ENCODE measurements at places on chromosomes 12 and 14.

GRCh38 chr12:6532927-6533652 is 1.2 kb upstream of the GAPDH start:
- DNase-seq = no peak

DNA sequence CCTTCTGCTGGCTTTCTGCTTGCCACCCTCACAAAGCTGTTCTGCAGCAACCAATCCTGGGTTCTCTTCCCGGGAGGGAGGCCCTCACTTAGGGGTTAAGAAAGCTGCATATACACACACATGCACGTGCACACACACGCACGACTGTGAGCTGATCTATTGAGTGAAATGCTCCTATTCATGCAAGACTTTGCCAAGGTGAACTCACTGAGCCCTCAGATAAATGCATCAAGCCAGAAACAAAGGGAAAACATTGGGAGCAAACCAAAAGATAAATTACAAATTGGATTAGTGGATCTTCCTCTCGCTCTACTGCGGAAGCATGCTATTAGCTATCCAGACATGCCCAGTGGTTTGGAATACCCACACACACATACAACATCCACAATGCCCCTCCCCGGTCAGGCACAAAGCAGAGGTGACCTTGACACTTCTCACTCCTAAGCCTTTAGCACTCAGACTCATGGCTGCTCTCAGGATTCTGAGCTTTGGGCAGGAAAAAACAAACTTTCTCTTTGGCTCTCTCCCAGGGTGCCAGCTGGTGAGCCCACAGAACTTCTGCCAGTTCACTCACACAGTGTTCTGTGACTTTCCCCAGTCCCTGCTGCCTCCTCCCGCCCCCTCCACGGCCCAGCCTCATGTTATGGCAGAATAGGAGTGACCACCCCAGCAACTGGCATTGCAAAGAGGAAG is 320.0 kb downstream of the DPF3 start:
- DNase-seq = no peak

DNA sequence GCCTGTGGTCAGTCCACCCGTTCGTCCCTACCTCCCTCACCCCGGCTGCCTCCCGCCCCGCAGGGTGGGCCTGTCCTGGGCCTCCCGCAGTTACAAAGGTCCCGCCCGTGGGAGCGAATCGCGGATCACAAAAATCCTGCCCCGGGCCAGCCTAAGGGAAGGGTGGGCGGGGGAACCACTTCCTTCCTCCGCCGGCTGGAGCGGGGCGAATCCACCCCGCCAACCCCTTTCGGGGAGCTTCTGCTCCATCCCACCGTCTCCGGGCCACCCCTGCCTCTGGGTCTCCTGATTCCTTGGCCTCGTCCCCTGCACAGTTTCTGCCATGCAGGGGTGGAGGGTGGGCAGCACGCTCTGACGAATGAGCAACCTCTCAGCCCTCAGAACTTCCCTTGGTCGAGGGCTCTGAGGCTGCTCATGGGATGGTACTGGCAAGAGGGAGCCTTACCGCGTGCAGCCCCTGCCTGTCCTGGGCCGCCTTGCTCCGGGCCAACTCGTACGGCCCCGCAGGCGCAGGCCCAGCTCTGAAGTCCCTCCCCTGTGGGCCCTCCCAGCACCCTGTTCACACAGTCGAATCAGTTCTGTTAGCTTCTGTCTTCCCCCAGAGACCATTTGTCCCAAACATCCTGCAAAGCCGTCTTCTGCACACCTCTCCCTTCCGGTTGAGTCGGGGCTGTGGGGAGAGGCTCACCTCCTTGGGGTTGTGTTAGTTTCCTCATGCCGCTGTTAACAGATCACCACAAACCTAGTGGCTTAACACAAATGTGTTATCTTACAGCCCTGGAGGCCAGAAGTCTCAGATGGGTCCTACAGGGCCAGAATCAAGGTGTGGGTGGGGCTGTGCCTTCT is 589 bp upstream of the HVCN1 start:
- peak; percentile 79 for DNase-seq

DNA sequence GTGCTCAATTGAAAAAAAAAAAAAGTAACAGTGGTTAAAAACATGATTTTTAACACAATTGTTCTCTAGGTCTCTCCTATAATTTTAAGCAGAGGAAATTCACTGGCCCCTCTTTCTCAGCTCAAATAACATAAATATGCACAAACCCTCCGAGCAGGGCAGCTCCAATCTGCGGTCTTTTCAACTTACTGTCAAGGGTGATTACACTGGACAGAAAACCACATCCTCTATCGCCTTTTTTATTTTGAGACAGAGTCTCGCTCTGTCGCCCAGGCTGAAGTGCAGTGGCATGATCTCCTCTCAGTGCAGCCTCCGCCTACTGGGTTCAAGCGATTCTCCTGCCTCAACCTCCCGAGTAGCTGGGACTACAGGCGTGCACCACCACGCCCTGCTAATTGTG is 16.5 kb upstream of the GABARAPL1 start:
- DNase-seq = no peak

GRCh38 chr12:3165078-3165980 is 88.2 kb downstream of the TSPAN9 start:
- no peak for DNase-seq

GRCh38 chr12:122064780-122065588 is 13.6 kb upstream of the MLXIP start:
- DNase-seq = peak; percentile 65

- DNase-seq = no peak
These were observed 273.1 kb downstream of the C12orf50 start for GRCh38 chr12:87756111-87756510.

GRCh38 chr12:2439332-2440100 is 355.3 kb upstream of the FKBP4 start:
- DNase-seq = no peak

- no peak for DNase-seq
These were observed 48.4 kb upstream of the NID2 start for GRCh38 chr14:52117111-52117832.

GRCh38 chr12:111404362-111405148 is 1.2 kb upstream of the SH2B3 start:
- DNase-seq = no peak

GRCh38 chr12:25806271-25806670 is 152.2 kb upstream of the RASSF8 start:
- no peak for DNase-seq

DNA sequence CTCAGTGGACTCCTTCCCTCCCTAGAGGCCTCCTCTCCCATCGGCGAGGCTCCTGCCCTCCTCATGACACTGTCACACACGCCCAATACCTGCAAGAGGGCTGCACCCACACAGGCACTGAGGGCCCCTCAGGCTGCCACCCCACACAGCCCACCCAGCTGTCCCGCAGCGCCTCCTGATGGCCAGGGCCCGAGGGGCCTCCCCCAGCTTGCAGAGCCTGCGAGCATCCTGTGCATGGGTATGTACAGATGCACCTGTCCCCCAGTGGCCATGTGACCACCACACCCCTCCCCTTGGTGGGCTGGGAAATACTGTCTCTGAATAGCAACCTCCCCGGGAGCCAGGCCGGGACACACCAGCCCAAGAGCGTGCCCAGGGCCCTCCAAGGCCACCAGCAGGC is 19.0 kb upstream of the NUDT14 start:
- peak; percentile 13 for DNase-seq

- DNase-seq = peak; percentile 47
These were observed 43.2 kb downstream of the IRAK3 start for GRCh38 chr12:66232263-66232662.

- no peak for DNase-seq
These were observed 138.2 kb upstream of the LHX5 start for GRCh38 chr12:113609692-113610469.

- no peak for DNase-seq
These were observed 47.6 kb downstream of the PPP2R5C start for GRCh38 chr14:101808894-101809670.

GRCh38 chr14:39102265-39102968 is 618 bp downstream of the SEC23A start:
- peak; percentile 62 for DNase-seq

GRCh38 chr12:115572440-115572839 is 705.1 kb downstream of the MED13L start:
- DNase-seq = no peak

DNA sequence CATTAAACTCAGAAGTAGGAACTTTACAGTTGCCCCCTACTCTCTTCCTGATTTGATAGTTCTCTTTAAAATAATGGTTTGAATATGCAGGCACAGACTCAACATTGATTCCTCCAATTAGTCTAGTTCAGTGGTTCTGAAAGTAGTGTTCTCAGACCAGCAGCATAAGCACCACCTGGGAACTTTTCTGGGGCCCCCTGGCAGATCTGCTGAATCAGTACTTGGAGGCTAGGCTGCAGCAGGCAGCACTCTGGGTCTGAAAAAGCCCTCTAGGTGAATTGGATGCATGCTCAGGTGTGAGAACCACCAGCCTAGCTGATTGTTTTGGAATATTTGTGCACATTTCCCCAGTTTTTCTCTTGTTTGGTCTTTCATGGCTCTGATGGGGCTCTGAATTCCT is 198.6 kb upstream of the NOS1 start:
- no peak for DNase-seq

DNA sequence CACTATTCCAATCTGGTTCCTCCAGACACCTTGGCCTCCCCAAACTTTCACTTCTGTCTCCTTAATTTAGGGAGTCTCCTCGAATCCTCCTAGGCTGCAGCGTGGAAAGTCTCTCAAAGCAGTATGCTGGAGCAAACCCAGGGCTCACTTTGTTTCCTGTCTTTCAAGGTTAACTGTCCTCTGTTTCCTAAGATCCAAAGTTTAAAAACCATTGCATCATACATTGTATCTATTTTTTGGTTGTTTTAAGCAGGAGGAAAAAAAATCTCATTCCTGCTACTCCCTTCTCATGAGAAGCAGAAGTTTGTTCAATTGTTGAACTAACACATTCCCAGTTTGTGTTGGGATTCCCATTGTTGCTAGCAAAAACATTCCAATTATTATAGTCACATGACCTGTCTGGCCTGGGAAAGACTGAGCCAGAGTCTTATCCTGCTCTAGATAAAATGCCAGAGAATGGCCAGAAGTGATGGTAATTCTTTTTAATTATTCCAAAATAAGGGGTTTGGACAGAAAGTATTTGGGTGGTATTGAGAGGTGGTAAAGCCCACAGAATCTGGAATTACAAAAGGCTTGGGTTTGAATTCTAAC is 67.3 kb downstream of the HSPB8 start:
- DNase-seq = no peak

- no peak for DNase-seq
These were observed 62.2 kb downstream of the BMP4 start for GRCh38 chr14:53894456-53894855.

DNA sequence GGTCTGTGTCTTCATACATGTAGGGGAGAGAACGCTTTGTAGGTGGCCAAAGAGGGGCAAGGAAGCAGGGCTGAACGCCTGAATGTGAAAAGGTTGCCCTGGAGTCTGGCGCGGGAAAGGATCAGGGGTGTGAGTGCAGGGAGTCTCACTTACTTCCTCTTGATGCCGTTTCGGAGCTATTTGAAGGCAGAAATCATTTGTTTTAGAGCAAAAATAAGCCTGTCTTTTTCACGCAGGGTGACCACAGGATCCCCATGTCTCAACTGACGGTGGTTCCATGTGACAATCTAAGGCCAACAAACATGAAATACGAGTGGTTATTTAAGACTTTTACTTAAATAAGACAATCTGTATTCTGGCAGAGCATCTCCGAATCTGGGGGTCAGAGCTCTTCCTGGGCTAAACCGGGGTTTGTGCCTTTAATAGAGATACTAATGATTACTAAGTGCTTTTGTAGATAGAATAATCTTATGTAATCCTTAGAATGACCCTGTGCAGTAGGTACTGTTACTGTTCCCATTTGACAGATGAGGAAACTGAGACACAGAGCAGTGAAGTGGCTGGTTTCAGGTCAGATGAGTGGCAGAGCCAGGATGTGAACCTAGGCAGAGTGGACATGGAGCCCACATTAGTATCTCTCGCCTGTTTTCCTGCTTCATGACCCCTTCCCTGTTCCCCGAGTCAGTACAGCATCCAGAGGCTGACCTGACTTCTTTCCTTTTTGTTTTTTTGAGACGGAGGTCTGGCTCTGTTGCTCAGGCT is 1.9 kb downstream of the BRI3BP start:
- DNase-seq = no peak

DNA sequence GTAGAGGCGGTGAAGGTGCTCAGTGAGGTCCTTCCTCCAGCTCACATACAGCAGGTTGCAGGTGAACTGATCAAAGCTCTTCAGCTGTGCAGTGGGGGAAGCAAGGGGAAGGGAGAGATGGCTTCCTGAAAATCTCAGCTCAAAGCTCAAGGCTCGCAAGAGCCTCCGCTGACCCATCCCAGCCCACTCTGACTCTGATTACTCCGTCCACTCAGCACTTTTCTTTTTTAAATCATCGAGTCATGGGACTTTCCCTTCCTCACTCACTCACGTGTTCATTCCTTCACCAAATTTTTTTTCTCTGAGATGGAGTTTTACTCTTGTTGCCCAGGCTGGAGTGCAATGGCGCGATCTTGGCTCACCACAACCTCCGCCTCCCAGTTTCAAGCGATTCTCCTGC is 4.7 kb downstream of the ABCD4 start:
- DNase-seq = no peak

- DNase-seq = no peak
These were observed 10.3 kb upstream of the ERP27 start for GRCh38 chr12:14948672-14949071.

DNA sequence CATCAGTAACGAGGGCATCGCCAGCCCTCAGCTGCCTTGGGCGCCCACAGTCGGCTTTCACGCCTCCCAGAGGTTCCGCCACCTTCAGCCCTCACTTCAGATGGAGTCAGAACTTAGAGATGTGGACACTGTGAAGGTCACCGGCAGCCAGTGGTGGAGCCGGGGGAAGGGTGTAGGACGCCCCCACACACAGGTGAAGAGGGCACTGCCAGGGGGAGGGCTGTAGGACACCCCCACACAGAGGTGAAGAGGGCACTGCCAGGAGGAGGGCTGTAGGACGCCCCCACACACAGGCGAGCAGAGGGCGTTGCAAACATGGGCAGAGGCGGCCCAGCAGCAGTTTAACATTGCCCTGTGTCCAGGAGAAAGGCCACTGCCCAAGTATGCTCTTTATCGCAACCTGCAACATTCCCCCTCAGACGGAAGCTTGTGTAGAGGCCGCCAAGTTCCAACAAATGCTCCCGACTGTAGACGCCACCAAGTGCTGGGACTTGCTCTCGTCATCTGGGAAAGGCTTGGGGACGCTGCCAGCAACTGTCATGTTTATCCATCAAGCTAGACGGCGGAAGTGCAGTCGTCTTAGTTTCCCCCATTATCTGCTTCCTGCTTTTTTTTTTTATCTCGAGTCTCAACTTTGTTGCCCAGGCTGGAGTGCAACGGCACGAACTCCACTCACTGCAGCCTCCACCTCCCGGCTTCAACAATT is 4.9 kb upstream of the ANKLE2 start:
- DNase-seq = no peak

- no peak for DNase-seq
These were observed 33.9 kb upstream of the KCNMB4 start for GRCh38 chr12:70332236-70332635.

DNA sequence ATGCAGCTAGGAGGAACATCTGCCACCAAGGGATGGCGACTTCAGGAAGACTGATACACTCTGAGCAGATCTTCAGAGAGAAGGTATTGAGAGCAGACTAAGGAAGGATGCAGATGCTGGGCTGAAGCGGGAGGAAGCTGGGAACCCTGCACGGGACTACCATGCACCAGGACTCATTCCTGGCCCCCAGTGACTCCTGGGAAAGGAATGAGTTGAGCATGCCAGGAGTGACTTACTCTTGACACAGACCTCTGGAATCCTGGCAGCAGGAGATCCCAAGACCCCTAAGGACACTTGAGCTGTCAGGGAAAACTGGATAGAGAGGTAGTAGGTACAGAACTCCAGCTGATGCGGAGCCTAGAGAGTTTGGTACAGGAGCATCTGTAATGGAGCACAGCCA is 336.1 kb downstream of the RPS29 start:
- no peak for DNase-seq

Data from retina (tissue), 1 donor.